ENCODE measurements at places on chromosomes 16 and 17.

DNA sequence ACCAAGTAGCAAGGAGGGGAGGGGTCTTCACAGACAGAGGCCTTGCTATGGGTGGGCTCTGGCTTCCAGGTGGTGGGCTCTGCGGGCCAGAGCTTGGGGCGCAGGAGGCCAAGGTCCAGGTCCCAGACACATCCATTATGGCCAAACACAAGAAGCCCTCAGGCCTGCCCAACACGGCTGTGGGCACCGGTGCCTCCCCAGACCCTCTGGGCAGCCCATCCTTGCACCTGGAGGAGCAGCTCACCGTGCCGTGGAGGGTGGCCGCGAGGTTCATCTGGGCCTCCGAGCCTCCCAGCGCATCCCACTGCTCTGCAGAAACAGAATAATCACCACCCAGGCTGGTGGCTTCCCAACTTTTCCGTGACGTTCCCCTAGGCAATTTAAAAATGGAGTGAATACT, 55.9 kb downstream of the TBC1D16 start:
- DNase-seq, result no peak
- H3K4me3 ChIP-seq, result no peak overlapping the region
- no peaks in the 10 kb centered on the region for H3K4me1 ChIP-seq
- H3K36me3 ChIP-seq, result no peaks in the 10 kb centered on the region
- no peak overlapping the region for H3K27ac ChIP-seq
- H3K27me3 ChIP-seq, result no peaks in the 10 kb centered on the region

DNA sequence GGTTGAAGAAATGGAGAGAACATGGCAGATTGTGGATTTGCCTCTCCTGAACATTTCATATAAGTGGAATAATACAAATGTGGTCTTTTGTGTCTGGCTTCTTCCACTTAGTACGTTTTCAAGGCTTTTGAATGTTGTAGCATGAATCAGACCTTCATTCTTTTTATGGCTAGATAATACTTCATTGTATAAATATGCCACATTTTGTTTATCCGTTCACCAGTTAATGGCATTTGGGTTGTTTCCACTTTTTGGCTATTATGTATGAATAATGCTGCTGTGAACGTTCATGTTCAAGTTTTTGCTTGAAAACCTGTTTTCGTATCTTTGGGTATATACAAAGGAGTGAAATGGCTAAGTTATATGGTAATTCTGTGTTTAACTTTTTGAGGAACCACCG, 130.4 kb downstream of the TANC2 start:
- no peaks in the 10 kb centered on the region for H3K27me3 ChIP-seq
- no peak overlapping the region for H3K4me3 ChIP-seq
- no peaks in the 10 kb centered on the region for H3K4me1 ChIP-seq
- no peak overlapping the region for H3K27ac ChIP-seq
- H3K36me3 ChIP-seq, result no peaks in the 10 kb centered on the region
- no peak for DNase-seq

GRCh38 chr16:2745961-2746360, 6.5 kb upstream of the SRRM2 start:
- H3K4me1 ChIP-seq, result no peaks in the 10 kb centered on the region
- no peaks in the 10 kb centered on the region for H3K36me3 ChIP-seq
- H3K4me3 ChIP-seq, result no peak overlapping the region

DNA sequence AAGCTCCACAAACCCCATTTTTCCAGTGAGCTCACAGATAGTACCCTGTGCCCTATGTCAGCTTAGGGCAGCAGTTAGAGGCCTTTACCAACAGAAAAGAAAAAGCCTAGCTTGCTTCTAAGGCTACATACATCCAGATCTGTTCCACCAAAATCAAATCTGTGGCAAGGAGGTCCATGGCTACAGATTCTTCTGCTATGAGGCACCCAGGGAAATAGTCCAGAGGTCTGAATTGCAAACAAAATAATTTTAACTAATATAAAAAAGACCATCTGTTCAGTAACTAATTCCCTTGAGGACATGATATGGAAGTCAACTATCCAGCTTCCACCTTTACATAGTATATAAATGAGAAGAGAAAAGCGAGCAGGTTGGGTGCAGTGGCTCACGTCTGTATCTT, 129.3 kb downstream of the PARN start:
- H3K4me1 ChIP-seq, result peaks cover 23% of the 10 kb centered on the region
- H3K36me3 ChIP-seq, result no peaks in the 10 kb centered on the region
- DNase-seq, result no peak

- H3K27ac ChIP-seq, result no peak overlapping the region
- H3K4me3 ChIP-seq, result no peak overlapping the region
- no peaks in the 10 kb centered on the region for H3K36me3 ChIP-seq
- H3K27me3 ChIP-seq, result no peaks in the 10 kb centered on the region
- no peak for DNase-seq
Measured at GRCh38 chr16:83269048-83269447, 538.7 kb upstream of the HSBP1 start.
